ENCODE measurements at places on chromosomes 3 and 15.

GRCh38 chr3:117989982-117990381 lies 1044.7 kb downstream of the IGSF11 start:
- DNase-seq, result no peak

- no peak for DNase-seq
Observed at GRCh38 chr3:38588371-38588971, 61.0 kb downstream of the SCN5A start.

GRCh38 chr15:80507638-80508316 lies 103.6 kb downstream of the ARNT2 start:
- DNase-seq, result no peak

DNA sequence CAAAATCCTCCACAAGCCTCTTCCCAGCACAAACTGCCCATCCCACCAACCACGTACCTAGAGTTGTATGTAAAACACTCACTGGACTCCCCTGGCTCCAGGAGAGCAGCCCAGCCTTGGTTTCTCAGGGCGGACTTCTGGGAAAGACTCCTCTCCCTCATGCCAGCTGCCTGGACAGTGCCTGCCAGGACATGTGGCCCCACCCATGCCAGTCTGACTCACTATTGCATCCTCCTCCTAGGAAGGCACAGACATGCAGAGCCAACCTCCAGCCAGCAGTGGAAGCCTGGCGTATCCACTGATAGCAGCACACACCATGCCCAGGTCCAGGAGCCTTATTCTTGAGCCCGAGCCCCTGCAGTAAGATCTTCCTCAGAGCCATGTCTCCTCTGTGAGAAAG lies 8.6 kb downstream of the PKM start:
- DNase-seq, result no peak

DNA sequence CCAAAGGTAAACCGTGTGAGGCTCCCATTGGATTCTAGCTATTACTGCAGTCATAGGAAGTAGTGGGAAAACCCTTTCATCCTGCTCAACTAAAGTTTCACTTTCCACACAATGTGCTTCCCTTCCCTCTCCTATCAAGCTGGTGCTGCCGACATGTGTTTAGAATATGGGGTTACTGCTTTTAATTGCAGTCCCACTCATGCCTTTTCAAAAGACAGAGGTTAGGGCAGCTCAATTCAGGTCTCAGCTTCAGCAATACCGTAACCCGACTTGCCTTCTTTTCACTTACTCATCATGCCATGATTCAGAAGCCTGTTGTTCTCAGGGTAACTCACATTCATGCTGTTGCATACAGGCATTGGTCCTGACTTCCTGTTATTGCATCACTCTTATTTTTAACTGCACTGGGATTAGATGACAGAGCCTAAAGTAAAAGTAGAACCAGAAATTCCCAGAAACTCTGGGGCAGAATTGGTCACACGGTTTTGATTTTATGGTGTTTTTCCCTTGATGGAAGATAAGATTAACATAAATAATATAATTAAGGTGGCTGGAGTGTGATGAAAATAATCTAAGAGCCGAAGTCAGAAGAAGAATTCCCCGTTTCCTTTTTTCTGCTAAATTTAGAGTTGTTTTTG lies 45.7 kb downstream of the C2CD4B start:
- DNase-seq, result no peak

- no peak for DNase-seq
Observed at GRCh38 chr3:67329358-67329757, 325.1 kb downstream of the SUCLG2 start.

GRCh38 chr15:74768771-74769342 lies 13.0 kb upstream of the CSK start:
- no peak for DNase-seq
